ENCODE measurements at places on chromosomes 12 and 14.

DNA sequence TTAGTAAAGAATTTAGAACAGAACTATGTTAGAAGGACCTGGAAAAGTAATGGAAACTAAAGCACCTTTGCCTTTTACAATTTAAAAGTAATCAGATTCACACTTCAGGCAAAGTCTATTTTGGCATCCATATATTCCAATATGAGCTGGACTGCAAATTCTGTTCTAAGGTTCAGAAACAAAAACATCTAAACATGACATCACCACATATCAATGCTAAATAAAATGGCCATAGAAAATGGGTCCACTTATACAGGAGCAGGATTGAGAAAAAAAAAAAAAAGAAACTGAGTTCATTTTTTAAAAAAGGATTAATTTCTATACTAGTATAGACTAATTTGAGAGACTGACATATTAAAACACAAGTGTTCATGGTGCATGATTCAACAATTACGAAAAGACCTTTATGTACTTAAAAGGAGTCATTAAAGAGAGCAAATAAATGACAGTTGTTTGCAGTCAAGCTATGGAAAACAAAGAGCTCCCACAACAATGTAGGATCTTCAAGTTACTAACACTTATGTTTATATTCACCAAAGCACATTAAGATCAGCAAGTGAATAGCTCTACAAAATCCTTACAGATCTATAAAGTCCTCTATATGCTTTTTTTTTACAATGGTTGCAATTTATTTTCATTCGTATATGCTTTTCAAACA is 45.7 kb downstream of the DICER1 start:
- DNase-seq: no peak

- DNase-seq: no peak
Measured at GRCh38 chr12:68798882-68799234, 9.1 kb upstream of the MDM2 start.

GRCh38 chr12:91766454-91766853 is 379.2 kb downstream of the BTG1 start:
- no peak for DNase-seq

DNA sequence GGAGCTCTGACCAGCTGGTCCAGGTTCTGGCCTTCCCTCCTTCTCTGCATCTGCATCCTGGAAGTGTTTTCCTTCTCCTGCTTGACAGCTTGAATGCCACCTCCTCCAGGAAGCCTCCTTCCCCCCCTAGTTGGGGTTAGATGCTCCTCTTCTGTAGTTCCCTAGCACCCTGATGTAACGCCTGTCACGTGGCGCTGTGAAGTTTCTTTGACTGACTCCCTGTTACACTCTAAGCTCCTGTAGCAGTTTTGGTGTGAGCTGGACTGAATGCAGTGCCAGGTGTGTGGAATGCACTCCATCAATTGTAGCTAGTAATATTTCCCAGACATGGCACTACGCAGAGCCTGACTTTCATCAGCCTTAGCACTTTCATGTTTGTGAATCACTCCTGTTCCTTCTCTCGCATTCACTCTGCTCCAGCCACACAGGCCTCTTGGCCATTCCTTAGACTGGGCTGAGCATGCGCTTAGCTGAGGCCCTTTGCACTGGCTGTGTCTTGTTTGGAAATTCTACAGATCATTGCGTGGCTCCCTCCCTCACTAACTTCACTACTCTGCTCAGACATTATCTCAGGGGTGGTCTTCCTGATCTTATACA is 2.1 kb upstream of the FAIM2 start:
- DNase-seq: no peak

DNA sequence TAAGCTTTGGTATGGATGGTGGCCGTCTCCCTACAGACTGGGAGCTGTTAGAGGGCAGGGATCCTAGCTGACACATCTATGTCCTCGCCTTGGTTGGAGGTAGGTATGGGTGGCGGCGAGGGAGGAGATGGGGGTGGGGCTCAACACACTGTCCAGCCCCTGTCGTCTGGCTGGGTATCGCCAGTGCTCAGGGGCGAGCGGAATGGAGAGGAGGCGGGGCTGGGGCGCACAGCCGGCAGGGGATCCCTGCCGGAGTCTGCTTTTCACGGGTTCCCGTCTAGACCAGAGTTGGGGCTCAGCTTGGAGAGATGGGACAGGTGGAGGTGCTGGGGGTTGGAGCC is 16.1 kb downstream of the TAMALIN start:
- no peak for DNase-seq

DNA sequence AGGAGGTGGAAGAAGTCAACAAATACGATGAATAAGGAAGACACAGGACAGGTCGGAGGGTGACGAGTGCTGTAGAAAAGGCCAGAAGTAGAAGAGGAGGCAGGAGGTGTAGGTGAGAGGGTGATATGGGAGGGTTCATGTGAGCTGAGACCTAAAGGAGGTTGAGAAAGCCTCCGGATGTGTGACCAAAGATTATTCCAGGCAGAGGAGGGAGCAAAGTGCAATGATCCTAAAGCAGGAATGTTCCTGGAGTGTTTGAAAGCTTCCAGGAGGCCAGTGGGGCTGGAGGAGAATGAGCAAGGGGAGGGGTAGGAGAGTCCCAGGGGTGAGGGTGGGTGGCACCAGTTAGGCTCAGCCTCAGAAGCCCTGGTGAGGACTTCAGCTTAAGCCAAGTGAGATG is 216.8 kb downstream of the SLC15A4 start:
- DNase-seq: no peak

- DNase-seq: no peak
Measured at GRCh38 chr14:60655898-60656685, 6.8 kb upstream of the SIX1 start.

DNA sequence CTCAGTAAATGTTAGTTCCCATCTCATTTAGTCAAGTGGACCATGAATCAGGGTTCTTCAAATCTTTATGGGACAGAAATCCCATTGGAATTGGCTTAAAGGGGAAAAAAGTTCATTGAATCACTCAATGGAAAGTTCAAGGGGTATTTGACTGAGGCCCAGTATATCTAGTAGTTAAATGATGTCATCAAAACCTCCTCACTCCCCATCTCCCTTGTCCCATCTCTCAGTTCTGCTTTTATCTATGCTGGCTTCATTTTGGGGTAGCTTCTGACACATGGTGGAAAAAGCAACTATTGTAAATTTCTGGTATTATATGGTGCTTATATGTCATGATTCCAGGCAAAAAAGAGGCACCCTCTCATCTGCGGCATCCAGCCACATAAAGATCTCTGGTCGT is 51.9 kb downstream of the DAAM1 start:
- DNase-seq: no peak

GRCh38 chr12:53123578-53124351 is 20.5 kb downstream of the SOAT2 start:
- no peak for DNase-seq

- DNase-seq: no peak
Measured at GRCh38 chr12:4012977-4013968, 140.1 kb upstream of the PARP11 start.

- no peak for DNase-seq
Measured at GRCh38 chr12:43980627-43981191, 144.8 kb downstream of the TMEM117 start.

DNA sequence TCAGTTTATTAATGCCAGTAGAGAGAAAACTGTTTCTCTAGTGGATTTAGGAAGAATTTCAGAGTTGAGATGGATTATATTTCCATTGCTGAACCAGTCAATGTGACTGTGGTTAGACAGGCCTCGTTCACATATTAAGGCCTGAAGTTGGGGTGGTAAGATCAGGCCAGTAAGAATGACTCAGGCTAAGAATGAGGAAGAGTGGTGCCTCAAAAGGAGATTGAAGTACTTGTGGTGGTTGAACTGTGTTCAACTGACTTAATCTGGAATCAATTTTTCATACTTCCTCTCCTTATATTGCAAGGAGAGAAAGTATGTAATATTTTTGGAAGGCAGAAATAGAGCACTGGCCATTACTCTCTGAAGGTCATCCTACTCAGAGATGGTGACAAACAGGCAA is 37.8 kb upstream of the ATF7IP start:
- DNase-seq: no peak

- DNase-seq: no peak
Measured at GRCh38 chr12:78767264-78767981, 97.2 kb upstream of the SYT1 start.

GRCh38 chr14:59320763-59321625 is 132.5 kb downstream of the DAAM1 start:
- DNase-seq: no peak

DNA sequence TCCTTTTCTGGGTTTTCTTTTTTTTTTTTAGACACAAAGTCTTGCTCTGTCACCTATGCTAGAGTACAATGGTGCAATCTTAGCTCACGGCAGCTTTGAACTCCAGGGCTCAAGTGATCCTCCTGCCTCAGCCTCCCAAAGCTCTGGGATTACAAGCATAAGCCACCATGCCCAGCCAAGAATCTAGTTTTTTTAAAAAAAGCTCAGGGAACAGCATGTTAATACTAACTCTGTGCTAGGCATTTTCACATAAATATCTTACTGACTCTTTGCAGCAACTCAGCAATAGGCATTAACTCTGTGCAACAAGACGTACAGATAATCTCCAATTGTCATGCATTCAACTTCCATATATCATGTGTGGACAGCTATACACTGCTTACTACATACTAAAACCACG is 97.4 kb downstream of the LLPH start:
- DNase-seq: no peak

GRCh38 chr12:57235728-57236131 is 6.2 kb downstream of the SHMT2 start:
- no peak for DNase-seq

DNA sequence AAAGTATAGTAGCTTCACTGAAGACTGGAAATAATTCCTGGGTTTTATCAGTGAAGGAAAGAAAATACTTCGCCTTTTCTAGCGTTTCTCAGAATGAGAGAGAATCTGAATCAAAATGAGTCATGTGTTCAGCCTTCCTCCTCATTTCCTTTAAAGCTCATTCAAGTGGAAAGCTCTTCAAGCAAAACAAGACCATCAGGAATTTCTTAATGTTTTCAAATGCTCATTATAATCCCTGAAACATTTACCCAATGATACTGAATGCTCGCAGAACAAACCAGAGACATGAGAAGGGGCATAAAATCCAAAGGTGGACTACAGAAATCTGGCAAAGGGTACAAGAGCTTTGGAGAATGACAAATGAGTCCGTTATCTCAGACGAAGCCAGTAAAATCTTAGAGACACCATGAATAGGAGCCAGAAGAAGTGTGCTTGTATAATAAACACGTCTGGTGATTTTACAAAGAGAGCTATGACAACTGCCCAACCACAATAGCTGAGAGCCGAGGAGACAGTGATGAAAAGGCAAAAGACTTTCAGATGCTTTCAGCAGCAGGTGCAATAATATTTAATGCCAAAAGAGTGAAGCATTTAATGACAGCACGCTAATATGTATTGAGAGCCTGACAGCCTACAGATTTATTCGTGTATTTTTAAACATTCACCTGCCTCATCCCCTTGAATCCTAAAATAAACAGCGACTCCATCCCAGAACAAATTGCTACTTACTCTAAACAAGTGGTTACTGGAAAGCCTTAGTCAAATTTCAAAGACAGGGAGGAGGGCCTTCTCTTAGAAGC is 19.0 kb downstream of the SPRING1 start:
- DNase-seq: no peak

DNA sequence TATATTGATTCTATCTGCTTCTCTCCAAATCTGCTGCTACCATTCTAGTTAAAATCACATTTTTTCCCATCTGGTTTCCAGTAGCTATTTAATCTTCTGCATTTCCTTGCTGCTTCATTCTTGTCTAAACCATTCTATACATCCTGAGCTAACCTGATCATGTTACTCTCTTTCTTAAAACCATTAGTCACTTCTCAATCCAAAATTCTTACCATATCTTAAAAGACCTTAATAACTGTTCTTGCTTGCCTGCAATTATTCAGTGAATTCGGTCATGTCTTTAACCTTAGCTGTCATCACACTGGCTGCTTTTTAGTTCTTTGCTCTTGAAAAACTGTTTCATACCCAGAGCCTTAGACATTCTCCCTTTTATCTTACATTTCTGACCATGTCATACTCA is 56.4 kb upstream of the PZP start:
- no peak for DNase-seq

GRCh38 chr12:3463921-3464320 is 27.1 kb upstream of the PRMT8 start:
- DNase-seq: no peak

GRCh38 chr12:85516667-85517325 is 236.8 kb downstream of the ALX1 start:
- no peak for DNase-seq

DNA sequence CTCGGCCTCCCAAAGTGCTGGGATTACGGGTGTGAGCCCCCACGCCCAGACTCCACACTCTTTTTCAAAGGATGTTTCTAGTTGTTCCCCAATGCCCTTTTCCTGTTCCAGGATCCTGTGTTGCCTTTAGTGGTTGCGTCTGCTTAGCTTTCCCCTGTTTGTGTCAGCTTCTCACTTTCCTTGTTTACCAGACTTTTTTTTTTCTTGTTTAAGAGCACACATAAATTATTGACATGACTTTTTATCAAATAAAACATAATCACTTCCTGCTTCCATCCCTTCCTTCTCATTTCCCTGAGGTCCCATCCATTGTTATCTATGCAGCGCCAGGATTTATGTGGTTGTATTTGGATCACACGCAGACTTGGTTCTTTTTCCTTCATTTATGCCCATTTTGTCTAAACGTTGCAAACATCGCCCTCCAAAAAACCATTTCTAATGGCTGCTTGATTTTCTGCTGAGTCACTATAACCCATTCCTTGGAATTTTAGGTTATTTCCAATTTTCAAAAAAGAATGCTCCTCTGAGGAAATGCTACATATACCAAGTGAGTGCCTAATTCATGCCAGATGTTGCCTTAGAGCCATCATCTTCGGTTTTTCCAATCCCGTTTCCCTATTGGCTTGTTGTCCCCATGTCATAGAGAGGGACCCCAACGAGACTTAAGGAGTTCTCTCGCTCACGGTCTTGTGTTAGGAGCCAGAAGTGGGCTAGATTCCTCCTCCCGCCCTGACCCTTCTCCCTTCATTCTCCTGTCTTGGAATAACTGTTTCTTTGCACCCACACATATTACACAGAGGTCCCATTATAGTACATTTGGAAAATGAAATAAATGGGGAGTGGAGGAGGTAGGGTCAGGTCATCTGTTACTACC is 13.5 kb upstream of the CYP46A1 start:
- DNase-seq: no peak

Data from activated T-cell treated with anti-CD3 and anti-CD28 coated beads, Interleukin-2, amount 50 U/mL, for 24 hours (primary cell).